M059J (cell line): ENCODE measurements at places on chromosomes 13 and 19. TPM values are rescaled to one million over a fixed set of nuclear protein-coding genes. Genes with fewer than 3 reads are reported as not detected.

Gene CDX2
- not detected in 2 replicates for total RNA-seq

Gene GPR4
- 0.02 TPM in 1 of 2 replicates, not detected in the other for total RNA-seq

Gene SLC5A5
- not detected in 2 replicates for total RNA-seq

GRCh38 chr13:78689011-78689410 lies 30.1 kb upstream of the OBI1 start:
- no peak for DNase-seq

- DNase-seq = no peak
Observed at GRCh38 chr13:109545931-109546330, 240.5 kb downstream of the IRS2 start.

- DNase-seq = no peak
Observed at GRCh38 chr19:11349171-11349570, 2.9 kb downstream of the CCDC159 start.

DNA sequence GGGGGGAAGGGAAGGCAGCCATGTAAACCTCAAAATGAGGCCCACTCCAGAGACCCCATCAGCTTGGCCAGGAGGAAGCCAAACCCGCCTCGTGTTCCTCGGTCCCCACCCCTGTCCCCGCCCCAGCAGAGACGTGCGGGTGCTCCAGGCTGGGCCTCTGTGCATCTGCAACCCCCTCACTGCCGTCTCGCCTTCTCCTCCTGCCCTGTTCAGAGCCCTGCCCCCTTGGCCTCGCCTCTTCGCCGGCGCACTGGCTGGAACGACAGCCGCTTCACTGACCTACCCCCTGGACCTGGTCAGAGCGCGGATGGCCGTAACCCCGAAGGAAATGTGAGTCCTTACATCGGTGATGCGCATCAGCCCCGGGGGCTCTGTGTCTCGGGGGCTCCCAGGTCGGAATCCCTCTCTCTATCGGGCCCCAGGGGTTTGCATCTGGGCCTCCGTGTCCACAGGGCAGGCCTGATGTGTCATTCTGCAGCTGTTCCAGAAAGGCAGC lies 32.2 kb downstream of the TMEM161A start:
- no peak for DNase-seq

GRCh38 chr13:19183676-19184075 lies 2.1 kb upstream of the TUBA3C start:
- no peak for DNase-seq
